ENCODE measurements at places on chromosomes 11 and 22. TPM values are rescaled to one million over a fixed set of nuclear protein-coding genes. Genes with fewer than 3 reads are reported as not detected.
A peak's percentile ranks its signal among the peaks of the same experiment; 100 is the strongest.

Gene FZD4
- 6.6 TPM for total RNA-seq

GRCh38 chr11:58494101-58494500, 13.8 kb downstream of the OR5B21 start:
- no peak for DNase-seq

- DNase-seq = peak; percentile 100
Observed at GRCh38 chr11:119509969-119510401, 87.0 kb upstream of the THY1 start.

Gene NLRP6
- not detected for total RNA-seq

DNA sequence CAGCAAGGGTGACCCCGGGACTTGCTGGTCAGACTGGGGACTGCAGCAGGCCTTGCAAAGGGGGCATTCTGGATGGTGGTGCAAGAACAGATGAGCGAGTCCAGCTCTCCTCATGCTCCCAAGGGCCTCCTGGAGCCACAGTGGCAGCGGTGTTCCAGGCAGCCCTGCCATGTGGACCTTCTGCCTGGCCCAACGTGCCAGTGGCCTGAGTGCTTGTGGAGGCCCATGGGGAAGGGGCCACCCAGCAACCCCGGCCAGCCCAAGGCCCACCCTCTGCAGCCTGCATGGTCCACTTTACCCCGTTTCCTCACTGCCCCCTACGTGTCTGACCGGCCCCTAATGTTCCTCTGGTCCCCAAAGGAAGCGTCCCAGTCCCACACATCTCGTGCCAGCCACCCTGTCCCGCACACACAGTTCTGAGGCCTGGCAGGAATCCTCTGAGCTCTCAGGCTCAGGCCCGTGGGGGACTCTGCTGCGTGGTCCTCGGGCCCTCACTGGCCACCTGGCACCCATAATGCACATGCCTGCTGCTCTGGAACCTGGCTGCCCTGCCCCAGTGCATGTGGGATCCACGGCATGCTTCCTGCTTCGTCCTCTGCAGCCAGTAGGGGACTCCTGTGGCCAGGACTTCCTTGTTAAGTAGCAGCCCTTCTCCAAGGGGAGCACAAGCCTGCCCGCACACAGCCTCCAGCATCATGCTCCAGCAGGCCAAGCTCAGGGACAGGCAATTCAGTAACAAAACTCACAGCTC, 85.5 kb downstream of the DGCR2 start:
- no peak for DNase-seq

Gene RASL10A
- 2.5 TPM for total RNA-seq

DNA sequence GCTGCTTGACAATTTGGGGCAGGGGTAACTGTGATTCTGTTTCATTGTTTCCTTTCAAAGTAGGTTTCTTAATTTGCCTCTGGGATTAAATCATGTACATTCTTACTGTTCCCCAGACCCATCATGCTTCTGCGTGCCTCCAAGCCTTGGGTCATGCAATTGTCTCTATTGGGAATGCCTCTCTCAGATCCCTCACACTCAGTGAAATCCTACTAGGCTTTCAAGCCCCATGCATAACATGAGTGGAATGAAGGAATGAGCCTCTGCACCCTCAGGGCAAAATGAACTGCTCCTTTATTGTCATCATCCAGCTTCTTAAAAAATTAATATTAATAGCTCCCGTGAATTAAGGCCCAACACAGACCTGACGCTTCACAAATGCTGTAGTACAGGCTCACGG, 381.7 kb downstream of the TENM4 start:
- DNase-seq = no peak

Gene IGLL1
- not detected for total RNA-seq

DNA sequence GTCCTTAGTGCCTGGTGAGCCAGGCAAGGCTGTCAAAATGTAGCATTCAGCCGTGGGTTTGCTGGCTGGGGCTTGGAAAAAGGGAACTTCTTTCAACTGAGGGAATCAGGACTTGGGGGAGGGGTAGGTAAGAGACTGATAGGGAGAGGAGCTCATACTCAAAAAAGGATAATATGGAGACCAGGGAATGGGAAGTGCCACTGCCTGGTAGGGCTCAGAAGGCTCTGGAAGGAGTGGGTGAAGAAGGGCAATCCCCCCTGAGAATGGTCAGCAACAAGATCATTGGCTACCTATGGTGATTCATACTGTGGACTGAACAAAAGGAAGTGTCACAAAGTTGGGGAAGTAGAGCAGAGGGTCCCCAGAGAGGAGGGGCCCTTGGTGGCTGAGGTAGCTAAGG, 1.9 kb downstream of the CNGA4 start:
- DNase-seq = no peak

DNA sequence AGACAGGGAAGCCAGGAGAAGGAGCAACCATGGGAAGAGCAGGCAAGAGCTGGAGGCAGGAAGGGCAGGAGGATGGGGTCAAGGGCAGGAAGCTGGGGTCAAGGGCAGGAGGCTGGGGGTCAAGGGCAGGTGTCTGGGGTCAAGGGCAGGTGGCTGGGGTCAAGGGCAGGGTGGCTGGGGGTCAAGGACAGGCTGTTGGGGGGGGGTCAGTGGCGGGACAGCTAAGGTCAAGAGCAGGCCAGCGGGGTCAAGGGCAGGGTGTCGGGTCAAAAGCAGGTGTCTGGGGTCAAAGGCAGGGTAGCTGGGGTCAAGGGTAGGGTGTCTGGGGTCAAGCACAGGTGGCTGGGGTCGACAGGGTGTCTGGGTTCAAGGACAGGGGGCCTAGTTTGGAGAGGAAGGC, 24.2 kb downstream of the CPT1A start:
- DNase-seq = no peak

Data from myocyte (in vitro differentiated cells).